ENCODE measurements at places on chromosomes 3 and 15.

- DNase-seq, result no peak
These were observed 119.0 kb upstream of the PROK2 start for GRCh38 chr3:71903936-71904335.

DNA sequence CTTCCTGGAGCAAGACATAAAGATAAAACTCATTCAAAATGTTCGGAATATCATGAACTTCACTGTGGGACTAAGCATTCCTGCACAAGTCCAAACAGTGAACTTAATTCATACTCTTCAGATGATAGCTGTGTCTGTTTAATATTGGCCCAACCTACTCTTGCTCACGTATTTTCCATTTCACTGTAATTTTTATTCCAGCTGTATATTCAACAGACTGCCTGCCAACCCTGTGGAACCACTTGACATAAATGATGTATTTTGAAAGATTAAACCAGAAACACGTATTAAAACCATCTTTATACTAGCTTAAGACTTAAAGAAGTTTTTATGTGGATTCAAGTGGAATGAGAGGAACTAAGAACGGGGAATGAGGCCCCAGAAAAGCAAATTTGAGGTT is 172.5 kb downstream of the TMEM108 start:
- DNase-seq, result no peak

- DNase-seq, result no peak
These were observed 10.1 kb downstream of the CLDND1 start for GRCh38 chr3:98512576-98512975.

- no peak for DNase-seq
These were observed 124.4 kb downstream of the SHOX2 start for GRCh38 chr3:157981819-157982218.

DNA sequence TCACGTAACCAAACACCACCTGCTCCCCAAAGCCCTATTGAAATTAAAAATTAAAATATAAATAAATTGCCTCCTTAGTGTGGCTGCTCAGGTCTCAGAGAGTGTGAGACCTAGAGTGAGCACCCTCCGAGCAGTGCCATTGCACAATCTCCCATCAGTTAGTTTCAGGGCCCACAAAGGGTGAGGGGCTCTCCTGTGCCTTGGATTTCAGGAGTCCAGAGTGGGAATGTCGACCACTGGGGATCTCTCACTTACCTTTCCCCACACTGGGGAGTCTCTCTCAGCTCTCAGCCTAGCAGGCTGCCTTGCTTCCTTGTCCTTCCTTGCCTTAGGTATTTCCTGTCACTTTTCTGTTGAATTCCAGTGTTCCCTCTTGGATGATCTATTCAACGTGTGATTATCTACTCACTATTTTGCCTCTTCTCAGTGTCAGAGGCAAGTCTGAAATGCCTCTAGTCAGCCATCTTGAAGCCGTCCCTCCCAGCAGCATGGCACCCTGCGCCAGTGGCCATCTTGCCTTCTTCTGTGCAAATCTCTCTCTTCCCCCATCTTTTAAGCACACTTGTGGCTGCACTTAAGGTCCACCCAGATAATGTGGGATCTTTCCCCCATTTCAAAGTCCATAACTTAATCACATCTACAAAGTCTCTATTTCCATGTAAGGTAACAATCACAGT is 119.3 kb downstream of the LRRK1 start:
- no peak for DNase-seq

- DNase-seq, result no peak
These were observed 188.2 kb downstream of the ATP10A start for GRCh38 chr15:25674913-25675312.

DNA sequence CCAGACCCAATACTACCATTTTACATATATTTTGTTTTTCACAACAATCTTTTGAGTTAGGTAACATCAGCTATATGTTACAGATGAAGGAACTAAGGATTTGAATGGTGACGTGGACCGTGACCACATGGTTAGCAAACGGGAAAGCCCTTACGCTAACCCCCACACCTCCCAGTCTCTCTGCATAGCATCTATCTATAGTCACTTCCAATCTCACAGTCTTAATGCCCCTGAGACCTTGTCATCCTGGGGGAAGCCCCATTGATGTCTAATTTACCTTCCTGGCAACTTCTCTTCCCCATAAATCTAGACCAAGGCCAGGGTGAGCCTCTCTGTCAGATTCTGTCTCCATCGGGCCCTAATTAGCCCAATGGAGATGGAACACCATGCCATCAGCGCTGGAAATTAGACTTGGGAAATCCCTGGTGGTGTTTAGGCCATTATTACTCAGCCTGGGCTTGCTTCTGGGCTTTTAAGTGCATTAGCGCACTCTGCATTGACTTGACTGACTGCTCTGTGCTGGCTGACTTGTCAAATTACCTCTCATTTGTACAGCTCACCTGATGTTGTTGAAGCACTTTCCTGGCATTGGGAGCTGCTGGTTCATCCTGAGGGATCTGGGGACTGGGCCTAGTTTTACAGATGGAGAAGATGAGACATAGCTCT is 34.0 kb upstream of the SH3GL3 start:
- DNase-seq, result no peak

DNA sequence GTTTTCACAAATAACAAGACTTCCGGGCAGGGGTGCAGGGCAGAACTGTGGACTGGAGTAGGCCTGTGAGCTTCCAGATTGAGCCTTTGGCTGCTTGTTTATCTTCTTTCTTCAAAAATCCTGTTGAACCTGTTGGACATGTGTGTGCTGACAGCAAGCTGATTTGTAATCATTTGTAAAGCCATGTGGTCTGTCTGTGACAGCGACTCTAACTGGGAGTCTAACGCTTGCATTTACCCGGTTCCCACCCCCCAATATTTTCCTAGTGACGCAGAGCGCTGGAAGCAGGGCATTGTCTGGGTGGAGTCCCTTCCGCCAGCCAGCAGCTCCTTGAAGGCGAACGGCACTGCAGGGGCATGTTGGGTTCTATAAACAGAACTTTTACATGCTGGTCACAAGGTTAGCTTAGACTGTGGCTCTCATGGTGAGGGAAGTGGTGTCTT is 85.7 kb upstream of the MYZAP start:
- no peak for DNase-seq

DNA sequence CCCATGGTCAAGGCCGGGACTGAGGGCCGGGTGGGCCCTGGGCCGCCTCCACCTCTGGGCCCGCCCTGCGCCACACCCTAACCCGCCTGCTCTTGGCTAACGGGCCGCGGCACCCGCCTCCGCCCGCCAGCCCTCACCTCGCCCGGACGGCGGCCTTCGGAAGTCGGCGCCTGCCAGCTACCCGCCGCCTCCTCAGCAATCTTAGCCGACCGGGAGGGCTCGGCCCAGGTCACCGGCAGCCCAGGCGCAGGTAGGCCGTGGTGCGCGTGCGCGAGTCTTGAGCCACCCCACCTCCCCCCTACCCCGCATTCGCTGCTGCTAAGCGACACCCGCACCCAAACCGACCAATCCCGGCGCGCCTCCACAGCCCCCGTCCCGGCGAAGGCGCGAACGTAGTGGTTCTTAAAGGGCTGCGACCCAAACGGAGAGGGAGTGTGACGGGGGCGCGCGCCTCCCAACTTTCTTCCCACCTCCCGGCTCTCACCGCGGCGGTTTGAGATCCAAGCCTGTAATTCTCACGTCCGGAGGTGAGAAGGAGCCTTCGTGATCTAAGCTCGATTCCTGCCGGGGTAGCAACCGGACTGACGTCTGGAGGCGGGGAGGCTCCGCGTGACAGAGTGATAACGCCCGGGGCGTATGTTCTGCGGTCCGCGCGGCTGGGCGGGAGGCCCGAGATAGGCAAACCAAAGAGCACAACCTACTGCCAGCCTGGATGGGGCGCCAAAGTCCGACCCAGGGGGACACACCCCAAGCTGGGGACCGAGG is at the start of gene SEC22C:
Gene SEC22C (minus strand): TSS at position 259 of the 765 bp plus-strand sequence. CDS start 12,921 bp downstream, outside the sequence.
- peak; percentile 92 for DNase-seq

DNA sequence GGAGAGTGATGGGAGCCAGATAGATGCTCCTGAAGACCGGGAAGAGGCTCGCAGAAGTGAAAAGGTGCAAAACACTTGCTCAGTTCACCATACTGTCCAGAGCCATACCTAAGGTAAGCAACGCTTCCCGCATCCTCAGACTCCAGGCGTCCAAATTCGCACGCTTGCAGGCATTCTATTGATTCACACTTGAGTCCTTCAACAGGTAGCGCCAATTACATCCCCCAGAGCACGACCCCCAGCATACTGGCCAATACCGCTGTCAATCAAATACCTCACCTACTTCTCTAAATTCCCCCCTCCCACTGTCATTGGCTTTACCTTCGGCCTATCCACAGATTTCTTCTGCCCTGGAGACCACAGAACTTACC is 361 bp upstream of the STXBP5L start:
- DNase-seq, result no peak

GRCh38 chr3:133137042-133137996 is 99.1 kb downstream of the TMEM108 start:
- DNase-seq, result no peak

GRCh38 chr15:24916305-24917009 is 38.3 kb upstream of the SNRPN start:
- no peak for DNase-seq

- DNase-seq, result no peak
These were observed 205.2 kb upstream of the ROBO2 start for GRCh38 chr3:76834657-76835056.

DNA sequence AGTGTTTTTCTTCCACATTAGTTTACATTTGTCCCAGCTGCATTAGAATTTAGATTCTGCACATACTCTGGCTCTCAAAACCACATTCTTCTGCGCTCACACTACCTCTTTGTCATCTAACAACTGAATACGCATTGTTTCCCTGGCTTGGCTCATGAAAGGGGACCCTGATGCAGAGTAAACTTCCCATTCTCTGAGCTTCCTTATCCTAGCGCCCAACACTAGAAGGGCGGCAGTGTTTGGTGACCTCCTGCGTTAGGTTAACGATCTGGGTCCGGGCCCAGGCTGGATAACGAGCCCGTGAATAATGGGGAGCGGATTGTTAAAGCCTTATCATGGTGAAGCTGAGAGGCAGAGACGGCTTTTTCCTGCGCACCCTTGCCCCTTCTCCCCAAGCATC is 63.9 kb downstream of the ETV5 start:
- no peak for DNase-seq

GRCh38 chr15:39488516-39488915 is 92.4 kb upstream of the THBS1 start:
- DNase-seq, result no peak

DNA sequence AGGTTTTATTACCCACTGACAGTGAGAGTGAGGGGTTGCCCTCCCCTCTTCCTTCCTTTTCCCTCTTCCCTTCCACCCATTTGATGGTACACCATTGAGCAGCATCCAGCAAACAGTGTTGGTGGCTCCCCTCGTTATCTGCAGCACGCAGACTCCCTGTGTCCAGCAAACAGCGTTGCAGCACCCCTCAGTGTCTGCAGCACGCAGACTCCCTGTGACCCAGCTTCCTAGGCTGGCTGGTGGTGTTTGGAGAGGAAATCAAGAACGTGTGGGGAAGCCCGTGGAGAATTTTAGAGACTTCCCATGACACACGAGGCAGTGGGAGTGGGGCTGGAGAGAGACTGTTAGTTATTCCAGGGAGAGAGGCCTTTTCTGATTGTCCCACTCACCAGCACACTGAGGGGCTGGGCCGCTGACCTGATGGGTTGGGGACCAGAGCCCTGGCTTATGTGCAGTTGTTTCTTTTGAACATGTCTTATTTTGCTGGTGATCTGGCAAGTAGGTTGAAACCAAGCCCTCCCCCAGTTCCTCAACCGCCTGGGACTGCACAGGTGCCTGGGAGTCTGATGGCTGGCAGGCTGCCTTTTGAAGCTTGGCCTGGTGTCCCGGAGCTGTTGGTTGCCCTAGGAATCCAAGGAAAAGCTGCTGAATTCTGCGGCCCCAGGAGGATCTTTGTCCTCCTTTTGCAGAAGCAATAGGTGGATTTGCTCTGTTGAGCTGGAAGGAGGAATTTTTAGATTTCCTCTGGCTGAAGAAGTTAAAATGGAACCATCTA is 19.0 kb downstream of the APBA2 start:
- DNase-seq, result no peak

DNA sequence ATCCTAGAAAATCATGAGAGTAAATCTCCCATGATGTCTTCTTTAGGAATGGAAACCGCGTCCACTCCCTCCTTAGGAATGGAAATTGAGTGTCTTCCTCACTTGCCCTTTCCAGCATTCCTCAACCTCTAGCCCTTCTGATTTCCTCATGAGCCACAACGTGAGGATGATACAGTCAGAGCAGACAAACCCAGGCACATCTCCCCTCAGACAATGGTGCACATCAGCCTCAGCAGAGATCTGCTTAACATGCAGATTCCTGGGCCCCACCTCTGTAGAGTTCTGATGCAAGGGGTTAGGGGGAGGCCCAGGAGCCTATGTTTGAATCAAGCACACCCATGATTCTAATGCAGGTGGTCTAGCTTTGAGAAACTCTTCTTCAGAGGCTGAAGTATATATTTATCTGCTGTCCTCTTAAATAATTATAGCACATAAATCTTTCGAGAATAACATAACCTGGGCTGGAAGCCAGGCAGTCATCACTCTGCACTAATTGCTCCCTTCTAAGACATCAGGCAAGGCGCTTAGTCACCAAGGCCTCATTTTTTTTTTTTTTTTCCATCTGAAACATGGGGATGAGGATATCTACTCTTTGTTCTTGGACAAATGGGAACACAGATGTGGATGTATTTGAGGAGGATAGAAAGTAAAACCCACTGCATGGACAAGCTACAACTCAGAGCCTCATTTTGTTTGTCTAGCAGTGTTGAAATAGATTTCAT is 81.7 kb downstream of the PRICKLE2 start:
- no peak for DNase-seq

DNA sequence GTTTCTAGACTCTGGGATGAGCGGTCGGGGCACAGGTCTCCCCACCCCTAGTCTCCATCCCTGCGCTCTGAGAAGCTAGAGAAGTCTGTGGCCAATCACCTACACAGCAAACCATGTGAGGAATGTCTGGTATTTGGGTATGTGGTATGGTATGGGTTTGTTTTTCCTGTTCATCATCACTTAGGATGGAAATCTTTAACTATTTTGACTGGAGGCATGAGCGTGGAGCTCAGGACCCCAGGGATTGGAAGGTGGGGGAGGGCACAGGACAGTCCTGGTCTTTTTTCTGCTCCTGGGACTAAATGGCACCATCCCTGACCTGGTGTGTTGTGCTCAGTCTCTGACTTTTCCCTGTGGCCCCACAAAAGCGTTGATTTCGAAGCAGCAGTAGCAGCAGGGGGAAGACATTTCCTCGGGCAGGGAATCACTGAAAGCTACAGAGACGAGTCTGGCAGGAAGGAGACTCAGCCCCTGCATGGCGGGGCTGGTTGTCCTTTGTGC is 191.7 kb upstream of the TPM1 start:
- DNase-seq, result no peak

GRCh38 chr3:24713516-24713915 is 218.9 kb upstream of the THRB start:
- no peak for DNase-seq

- DNase-seq, result no peak
These were observed 406.8 kb upstream of the ZNF385D start for GRCh38 chr3:22157848-22158247.

DNA sequence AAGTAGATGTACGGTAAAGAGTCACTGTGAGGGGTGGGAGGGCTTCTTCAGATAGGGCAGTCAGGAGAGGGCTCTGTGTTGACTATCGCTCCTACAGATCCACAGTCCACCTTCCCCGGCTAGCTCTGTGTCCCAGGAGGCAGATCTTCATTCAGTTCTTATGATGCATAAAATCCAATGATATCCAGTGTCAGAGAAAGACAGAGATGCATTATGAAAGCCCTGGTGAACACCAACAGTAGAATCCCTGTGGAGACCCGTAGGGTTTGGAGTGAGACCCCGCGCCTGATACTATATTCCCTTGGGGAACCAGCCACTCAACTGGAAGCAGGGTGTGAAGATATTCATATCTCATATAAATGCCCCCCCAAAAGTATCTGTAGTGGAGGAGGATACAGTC is 119.8 kb upstream of the SLCO3A1 start:
- no peak for DNase-seq

- DNase-seq, result no peak
These were observed 263.8 kb downstream of the FEZF2 start for GRCh38 chr3:62109534-62109933.

Data from NCI-H1092 (cell line).